Activated naive CD4-positive, alpha-beta T cell treated with Interleukin-2 at 50 U/mL for 16 hours (primary cell): ENCODE measurements at places on chromosomes 13 and 19.

DNA sequence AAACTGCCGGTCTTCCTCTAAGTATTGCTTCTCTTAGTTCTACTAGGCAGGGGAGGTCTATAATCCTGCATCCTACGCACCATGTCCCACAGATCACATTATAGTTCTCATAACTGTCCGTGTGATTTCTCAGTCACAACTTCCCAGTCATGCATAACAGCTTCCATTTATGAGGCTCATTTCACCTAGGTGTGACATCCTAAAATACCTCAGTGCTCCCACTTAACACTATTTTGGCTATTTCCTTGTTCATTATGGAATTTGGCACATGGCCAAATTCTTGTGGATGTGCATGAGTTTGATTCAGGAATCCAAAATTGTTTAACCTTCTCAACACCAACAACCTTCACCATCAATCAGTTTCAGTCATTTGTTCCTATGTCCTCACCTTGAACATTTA is 989.9 kb downstream of the OLFM4 start:
- no peak for DNase-seq

- no peak for DNase-seq
These were observed 107.2 kb downstream of the NALCN start for GRCh38 chr13:101309014-101309619.

DNA sequence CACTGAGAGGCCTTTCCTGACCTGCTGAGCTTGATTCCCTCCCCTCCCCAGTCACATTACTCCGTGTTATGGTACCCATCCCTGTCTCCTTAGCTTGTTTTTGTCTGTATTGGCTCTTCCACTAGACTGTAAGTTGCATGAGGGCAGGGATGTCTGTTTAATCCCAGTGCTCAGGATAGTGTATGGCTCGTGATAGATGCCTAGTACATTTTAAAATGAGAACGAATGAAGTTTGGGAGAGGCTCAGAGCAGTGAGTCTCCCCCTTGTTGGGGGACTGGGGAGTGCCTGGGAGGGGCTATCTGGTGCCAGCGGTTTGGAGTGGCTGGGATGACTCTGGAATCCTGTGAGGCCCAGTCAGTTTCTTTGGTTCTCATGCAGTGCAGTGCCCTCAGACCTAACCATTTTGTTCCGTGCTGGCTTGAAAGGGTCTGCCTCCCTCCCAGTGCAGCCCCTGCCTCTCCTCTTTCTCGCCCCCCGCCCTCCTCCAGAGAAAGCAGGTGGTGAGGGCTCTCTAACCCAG is 35.5 kb downstream of the ACTN4 start:
- DNase-seq: no peak

GRCh38 chr13:21813110-21813509 is 142.2 kb downstream of the FGF9 start:
- no peak for DNase-seq

DNA sequence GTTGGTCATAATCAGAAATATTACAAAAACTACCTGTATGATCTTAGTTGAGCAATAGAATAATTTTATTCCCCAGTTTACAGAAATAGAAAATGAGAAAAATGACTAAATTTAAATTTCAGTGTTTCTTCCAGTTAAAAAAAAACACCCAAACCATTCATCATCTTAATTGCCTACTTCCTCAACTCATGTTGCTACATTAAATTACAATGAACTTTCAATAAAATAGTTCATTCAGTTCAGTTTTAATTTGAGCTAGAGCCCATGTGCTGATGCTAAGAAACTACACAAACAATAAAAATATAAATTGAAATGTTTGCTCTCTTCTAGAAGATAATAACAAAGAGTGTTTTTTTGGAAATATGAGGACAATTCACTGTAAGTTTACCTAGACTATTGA is 820.4 kb downstream of the SLITRK6 start:
- DNase-seq: no peak

GRCh38 chr19:3360421-3361383 is 5.7 kb upstream of the NFIC start:
- peak; percentile 85 for DNase-seq
